ENCODE measurements at places on chromosomes 3 and 15.

- DNase-seq = no peak
These were observed 73.7 kb downstream of the FOXB1 start for GRCh38 chr15:60077581-60078359.

DNA sequence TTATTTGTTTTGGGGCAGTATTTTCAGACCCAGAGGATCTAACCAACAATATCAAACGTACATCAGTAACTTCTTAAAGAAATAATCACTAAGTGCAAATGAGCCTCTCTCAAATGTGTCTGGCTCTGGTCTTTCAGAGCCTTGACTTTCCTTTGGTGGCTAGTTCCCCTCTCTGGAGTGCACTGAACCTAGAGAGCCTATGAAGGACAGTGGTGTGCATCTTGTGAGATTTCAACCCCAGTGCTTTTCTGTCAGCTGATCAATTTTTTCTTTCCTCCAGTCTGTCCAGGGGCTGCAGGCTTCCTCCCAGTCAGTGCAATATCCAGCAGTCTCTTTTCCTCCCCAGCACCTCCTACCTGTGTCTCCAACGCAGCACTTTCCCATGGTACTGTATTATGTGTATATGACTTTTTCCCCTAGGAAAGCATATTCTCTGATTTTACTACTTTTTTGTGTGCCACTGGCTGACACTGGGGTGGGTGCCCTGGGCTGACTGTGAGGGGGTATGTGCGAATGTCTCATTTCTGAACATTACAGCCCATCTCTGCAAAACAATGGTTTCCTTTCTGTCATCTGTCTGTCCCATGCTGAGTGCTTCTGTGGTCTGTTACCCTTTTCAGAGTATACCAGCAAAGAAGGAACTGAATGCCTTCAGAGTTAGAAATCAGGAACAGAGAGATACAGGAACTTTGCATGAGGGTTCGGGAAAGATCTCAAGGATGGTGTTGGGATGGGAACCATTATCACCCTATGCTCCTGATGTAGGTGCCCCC, 98.8 kb downstream of the ARPP21 start:
- no peak for DNase-seq

- no peak for DNase-seq
These were observed 292.6 kb downstream of the LRRC3B start for GRCh38 chr3:26915208-26915607.

DNA sequence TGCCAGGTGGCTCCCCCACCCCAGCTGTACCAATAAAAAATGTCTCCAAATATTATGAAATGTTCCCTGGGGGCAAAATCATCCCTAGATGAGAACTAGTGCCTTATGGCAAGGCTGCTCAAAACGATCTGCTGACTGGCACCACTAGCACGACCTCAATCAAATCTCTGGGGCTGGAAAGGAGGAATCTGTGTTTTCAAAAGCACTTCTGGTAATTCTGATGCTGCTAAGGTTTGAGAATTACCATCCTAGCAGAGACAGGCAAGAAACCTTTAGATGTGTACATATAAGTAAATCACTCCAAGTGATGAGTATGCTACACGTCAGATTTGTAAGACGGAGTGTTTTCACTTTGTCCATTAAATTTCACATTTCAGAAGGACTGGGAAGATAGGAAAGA, 360.1 kb upstream of the THRB start:
- DNase-seq = no peak

DNA sequence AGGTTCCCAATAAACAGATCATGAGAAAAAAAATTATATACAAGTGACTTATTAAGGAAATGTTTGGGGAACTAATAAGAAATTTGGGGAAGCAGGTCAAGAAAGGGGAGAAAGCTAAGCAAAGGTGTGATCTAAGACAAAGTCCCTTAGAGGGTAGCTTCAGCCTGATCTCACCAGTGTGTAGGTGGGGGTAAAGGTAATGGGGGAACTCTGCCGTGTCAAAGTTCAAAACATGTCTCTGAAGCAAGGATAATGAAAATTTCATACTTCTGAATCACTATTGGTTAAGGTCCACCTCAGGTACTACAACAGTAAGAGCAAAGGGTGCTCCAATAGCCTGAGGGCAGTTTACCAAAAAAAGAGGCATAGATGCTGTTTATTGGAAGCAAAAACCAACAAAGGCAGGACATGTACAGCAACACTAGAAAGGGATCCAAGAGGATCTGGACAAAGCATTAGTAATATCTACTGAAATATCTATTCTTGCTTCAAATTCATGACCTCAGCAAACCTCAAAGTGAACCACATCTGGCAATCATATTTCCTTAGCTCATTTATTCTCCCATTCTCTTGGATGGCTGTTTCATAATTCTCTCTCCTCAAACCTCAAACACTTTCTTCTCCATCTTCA, 6.9 kb downstream of the ACAD11 start:
- DNase-seq = peak; percentile 69

- no peak for DNase-seq
These were observed 294.0 kb downstream of the DIPK2A start for GRCh38 chr3:144265542-144266100.

GRCh38 chr15:56165234-56165633, 78.4 kb downstream of the RFX7 start:
- no peak for DNase-seq

- no peak for DNase-seq
These were observed 886.8 kb downstream of the VGLL3 start for GRCh38 chr3:86104154-86104553.

DNA sequence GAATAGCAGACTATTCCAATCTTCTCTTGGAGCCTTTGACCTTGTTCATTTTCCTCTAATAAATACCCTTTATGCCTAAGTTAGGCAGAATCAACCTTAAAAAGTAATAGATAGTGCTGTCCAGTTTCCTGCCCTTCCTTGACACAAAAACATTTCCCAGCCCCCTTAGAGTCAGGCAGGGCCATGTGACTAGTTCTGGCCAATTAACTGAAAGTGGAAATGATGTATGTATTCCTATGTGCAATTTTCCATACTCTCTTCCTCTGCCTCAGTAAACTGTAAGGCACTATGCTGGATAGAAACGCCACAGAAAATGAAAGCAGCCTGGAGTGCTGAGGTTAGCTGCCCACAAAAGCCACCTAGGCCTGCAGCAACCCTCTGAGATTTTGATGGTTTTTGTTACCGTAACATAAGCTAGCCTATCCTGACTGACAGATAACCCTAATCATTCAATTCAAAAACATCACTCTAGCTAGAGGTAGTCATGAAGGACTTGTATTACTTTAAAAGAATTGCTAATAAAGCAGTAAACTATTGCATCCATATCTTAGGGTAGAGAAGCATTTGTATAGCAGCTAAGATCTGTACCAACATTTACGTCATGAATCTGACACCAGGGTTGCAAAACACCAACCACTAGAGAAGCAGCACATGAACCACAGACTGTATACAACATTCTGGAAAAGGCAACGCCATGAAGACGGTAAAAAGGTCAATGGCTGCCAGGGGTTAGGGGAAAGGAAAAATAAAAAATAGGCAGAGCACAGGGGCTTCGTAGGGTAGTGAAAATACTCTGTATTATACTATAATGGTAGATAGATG, 112.9 kb downstream of the ULK4 start:
- no peak for DNase-seq

DNA sequence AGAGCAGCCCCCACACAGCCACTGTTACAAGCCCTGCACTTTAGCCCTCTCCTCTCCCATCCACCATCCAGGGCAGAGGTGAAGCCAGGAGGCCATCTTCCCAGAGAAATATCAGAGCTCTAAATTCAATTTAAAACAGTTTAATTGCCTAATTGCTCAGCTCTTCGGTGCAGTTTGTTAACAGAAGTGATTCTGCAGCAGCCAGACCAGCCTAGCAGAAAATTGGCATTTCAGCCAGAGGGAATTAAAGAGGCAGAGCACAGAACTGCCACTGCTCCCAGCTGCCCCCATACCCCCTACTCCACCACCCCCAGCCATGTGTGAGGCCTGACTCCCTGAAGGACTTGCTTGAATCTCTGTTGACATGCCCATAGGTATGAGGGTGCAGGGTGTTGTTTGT, 38.5 kb downstream of the TPRA1 start:
- DNase-seq = no peak

DNA sequence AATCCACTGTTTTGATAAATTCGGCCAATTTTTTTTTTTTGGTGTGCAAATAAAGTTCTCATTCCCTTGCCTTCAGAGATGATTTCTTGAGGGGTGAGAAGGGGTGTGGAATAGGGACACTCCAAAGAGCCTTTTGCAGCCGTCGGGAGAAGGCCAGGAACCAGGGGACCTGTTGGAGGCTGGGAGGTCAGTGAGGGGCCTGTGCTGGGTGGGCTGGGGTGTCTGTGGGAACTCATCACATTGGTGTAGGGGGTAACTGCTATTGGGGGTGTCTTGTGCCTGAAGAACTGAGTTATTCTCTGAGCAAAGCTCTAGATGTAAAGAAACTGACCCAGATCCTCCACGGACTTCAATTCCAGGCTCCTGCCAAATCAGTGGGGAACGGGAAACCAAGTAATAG, 13.5 kb upstream of the SKIC8 start:
- no peak for DNase-seq

DNA sequence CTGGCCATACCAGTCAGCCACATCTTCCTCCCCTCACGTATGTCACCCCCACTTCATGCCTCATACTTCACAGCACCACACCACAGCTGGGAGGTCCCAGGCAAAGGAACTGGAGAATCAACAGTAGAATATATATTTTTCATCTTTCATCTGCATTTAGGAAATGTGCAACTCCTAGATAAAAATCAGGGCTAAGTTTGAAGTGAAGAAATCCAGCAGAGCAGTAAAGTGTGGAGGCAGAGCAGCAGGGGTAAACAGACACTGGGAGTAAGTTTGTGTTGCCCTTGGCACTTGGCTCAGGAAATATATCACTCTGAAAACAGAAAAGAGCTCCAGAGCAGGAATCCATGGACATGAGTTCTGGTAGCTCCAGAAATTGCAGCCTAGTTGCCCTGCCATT, 2.8 kb upstream of the HERC1 start:
- DNase-seq = no peak

DNA sequence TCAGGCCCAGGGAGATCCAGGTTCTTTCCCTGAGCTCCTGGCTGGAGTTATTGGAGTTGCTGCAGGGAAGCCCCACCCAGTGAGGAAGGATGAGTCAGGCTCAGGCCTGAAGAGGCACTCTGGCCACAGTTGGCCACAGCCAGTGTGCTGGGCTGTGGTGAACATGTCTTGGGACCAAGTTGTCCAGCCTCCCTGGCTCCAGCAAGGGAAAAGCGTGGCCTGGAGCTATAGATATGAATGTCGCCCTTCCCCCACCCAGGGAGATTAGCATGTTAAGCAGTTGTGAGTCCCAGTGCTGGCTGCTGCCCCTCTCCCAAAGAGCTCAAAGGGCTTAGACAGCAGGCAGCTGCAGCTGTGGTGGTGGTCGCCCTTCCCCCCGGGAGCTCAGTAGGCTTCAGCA, 963.2 kb downstream of the ROBO2 start:
- no peak for DNase-seq

- no peak for DNase-seq
These were observed 96.9 kb downstream of the LINGO1 start for GRCh38 chr15:77535845-77536244.

DNA sequence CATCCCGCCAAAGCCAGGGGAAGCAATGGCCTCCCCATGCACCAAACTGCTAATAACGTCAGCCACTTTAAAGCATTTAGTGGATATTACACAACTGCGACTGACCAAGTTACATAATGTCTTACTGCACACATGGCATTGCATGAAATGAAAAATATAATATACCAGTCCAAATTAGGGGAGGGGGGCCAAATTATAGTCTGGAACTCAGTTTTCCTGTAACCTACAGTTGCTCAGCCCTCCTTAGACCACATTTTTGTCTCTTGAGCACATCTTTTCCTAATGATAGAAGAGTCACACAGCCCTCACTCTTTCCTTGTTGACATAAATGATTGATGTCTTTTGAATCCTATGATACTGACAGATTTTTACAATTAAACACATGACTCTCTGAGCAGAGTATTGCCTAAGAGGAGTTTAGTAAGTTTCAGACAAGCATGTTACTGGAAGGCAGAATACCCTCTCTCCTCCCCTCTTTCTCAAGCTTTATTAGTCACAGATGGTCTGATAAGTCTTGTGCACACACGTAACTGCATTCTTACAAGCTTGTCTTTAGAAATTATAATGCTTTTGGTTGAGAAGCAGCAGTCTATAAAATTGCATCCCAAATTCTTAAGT, 1.1 kb upstream of the PLD1 start:
- DNase-seq = peak; percentile 84

DNA sequence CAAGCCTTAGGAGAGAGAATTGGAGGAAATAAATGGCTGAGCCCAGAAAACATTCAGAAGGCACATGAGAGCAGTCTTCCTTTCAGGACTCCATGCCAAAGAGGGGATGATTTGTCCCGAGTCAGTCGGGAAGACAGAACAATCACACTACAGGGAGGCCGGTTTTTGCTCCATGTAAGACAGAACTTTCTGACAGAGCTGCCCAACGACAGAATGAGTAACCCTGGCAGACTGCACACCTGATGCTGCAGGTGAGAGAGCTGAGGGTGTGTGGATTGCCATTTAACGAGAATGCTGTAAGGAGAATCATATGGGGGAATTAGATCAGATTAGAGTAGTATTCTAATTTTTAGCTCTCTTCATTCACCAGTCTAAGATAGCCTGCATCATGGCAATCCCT, 533.0 kb downstream of the EPHB1 start:
- DNase-seq = no peak

DNA sequence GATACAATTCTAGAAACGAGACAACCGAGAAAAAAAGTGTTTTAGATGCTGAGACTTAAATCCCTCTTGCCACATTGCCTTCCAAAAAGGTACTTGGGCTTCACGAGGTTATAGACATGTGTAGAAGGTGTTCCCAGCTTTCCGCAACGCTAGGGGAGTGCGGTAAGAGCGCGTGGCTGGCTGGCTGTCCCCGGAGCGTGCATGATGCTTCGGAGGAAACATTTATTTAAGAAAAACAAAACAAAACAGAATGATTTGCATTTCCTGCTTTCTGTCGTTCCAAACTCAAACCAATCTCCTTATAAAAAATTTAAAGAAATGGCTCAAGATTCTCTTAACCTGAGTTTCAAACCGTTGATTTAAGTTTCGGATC, 841 bp downstream of the SLC6A20 start:
- DNase-seq = no peak

- DNase-seq = no peak
These were observed 49.1 kb downstream of the FBN1 start for GRCh38 chr15:48596415-48596814.

GRCh38 chr15:40046721-40047414, 7.9 kb upstream of the SRP14 start:
- DNase-seq = peak; percentile 68

DNA sequence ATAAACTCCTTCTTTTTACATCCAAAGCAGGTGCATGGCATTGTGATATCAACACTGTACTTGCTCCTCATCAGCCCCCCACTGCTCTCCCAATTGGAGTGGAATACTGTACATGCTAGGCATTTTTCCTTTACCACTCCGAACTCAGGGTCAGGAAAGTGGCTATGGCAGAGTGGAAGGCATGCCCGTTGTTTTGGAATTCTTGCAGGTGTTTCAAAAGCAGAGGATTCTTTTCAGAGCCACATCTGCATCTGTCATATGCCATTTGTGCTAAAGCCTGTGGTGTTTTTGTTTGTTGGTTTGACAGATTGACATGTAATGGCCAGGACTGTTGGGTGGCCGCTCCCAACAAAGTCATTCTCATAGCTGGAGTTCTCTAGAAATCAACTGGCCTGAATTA, 41.7 kb downstream of the SOX2 start:
- DNase-seq = no peak

Data from GM03348 (cell line).